ENCODE measurements at places on chromosomes 16 and 17.

GRCh38 chr17:28685366-28685765, 23.4 kb downstream of the SUPT6H start:
- DNase-seq = no peak

DNA sequence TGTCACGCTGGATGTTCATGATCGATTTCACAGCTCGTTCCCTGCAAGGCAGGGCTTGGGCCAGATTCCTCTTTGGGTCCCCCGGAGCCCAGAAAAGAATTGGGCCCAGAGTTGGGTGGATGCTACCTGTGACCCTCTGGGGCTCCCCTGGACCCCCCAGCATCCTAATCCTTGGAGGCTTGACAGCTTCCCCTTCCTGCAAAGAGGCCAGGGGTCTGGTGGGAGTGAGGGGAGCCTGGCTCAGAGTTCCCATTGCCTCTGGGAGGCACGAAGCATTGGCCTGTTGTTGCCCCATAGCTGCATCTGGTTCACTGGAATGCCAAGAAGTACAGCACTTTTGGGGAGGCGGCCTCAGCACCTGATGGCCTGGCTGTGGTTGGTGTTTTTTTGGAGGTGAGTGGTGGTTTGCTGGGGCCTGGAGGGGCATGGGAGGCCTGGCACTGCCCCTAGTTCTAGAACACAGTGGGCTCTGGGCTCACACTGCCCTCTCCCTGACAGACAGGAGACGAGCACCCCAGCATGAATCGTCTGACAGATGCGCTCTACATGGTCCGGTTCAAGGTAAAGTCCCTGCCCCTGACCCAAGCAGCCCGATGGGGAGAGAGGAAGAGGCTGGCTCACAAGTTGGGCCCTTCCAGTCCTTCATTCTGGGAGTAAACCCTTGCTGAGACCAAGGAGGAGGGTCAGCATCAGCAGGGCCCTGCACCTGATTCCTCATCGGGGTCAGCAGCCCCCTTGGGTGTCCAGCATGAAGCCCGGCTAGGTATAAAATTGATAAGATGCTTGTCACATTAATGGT, 7.2 kb downstream of the CA7 start:
- DNase-seq = no peak

DNA sequence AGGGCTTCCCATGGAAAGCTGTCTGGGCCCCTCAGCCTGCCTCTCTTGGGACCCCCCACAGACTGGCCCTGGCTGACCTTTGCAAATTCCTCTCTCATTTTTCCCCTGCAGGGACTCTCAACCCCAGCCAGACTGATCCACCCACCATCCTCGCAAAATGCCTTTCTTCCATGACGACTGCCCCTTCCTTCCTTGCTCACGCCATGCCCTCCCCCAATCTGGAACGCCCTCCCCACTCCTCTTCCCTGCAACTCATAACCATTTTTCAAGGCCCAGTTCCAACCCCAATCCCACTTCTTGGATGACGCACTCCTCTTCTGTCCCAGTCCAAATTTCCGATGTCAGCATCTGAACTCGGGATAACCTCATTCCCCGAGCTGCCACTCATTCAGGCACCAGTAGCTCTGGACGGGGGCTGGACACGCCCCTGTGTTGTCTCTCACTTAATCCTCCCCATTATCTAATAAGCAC, 1.3 kb upstream of the DNAI2 start:
- DNase-seq = no peak

DNA sequence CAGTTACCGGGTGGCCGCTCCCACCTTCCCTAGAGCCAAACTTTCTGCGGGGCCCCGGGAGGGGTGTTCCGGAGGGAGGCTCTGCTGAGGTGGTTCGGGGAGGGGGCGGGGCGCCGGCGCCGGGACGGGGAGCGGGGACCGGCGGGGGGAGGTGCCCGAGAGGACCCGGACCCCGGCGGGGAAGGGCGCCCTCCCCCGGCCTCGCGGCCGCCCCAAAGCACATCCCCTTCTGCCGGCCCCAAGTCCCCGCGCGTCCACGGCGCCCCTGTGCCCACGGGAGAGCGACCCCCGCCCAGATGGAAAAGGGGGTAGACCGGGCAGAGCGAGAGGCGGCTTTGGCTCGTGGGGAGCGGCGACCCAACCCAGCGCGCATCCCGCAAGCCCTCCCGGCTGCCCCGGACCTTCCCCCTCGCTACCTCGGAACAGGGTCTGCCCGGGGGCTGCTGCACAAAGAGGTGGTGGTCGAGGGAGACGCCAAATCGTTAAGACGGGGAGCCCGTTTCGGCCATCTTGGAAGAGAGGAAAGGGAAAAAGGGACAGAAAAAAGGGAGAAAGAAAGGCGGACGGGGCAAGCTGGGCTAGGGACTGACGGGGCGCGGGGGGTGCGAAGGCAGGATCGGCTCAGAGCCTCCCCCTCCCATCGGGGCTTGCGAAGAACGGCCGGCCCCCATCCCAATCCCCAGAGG, 530 bp downstream of the PCGF2 start:
- DNase-seq = no peak

DNA sequence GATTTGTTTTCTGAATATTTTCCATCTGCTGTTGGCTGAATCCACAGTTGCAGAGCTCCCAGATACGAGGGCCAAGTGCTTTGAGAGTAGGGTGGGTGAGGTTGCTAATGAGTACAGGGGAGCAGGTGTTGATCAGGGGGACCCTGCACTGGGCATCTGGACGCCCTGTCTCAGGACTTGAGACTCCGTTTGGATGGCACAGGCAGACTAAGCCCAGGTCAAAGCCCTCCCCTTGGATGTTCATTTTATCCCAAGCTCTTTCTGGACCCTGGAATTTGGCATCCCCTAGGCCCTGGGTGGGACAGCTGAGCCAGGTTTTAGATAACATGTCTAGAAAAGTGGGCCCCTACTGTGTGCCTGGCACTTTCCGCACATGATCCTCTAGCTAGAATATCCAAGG, 12.1 kb downstream of the USP6 start:
- DNase-seq = no peak

GRCh38 chr17:60361889-60362288, 30.0 kb downstream of the USP32 start:
- DNase-seq = no peak

- no peak for DNase-seq
These were observed 67.3 kb downstream of the CNGB1 start for GRCh38 chr16:57903656-57904055.

DNA sequence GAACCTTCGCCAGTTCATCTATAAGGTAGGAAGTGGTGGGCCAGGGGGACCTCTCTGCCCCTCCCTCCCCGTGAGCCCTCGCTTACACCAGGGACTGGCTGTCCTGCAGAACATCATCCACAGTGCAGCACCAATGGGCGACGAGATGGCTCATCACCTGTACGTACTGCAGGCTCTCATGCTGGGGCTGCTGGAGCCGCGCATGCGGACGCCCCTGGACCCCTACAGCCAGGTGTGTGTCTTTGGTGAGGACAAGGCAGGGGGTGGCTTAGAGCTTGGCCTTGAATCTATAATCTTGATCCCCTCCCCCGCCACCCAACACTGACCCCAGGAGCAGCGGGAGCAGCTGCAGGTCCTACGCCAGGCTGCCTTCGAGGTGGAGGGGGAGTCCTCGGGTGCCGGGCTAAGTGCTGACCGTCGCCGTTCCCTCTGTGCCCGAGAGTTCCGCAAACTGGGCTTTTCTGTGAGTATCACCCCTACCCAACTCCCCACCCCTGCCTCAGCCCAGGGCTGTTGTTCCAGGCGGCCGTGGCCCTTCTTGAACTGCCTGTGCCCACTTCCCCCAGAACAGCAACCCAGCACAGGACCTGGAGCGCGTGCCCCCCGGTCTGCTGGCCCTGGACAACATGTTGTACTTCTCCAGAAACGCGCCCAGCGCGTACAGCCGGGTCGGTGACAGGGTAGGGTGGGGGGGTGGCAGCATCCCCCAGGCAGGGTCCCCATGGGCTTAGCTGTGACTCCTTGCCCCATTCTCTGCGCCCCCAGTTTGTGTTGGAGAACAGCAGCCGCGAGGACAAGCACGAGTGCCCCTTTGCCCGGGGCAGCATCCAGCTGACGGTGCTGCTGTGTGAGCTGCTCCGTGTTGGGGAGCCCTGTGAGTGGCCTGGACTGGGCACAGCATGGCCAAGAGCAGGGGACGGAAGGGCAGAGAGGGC, 2.7 kb downstream of the ELMO3 start:
- DNase-seq = no peak

GRCh38 chr17:41396340-41396739, 1.1 kb downstream of the KRT31 start:
- DNase-seq = no peak

DNA sequence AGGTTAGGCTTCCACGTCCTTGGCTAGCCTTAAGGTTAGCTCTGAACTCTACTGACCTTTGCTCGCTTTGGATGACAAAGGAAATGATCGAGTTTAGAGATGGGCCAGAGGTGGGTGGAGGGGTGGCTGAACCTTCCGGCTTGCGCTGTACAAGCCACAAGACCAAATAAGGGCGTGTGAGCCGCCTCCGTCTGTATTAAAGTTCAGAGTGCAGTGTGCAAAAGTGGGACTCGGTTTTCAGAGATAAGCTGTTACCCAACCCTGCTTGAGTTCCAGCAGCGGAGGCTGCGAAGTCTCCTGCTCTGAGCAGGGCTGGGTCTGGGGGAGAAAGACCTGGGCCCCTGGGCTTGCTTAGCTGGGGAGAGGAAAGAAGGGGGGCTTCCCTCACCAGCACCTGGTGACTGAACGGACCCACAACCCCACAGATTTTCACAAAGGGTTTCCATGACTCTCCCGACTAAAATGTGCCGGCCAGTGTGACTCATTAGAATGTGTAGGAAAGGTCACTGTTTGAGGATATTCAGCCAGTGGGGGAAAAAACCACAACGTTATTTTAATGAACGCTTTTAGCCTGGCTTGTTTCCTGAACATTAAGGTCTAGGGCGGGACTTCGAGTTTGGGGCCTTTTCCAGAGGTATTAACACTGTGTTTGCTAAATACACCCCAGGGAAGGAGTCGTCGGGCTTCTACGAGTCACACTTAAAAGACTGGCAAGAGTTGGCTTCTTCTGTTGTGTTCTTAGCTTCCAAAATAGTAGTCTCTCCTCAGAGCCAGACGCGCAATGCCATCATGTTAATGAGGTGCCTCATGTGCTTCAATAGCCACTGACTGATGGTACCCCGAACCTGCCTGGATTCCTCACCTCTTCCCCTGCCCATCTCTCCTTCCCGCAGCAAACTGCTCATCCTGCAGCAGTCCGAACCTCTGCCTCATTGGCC, 67.0 kb downstream of the CENPV start:
- DNase-seq = peak; percentile 66

GRCh38 chr17:7631398-7632380, 1.8 kb downstream of the SHBG start:
- DNase-seq = no peak

DNA sequence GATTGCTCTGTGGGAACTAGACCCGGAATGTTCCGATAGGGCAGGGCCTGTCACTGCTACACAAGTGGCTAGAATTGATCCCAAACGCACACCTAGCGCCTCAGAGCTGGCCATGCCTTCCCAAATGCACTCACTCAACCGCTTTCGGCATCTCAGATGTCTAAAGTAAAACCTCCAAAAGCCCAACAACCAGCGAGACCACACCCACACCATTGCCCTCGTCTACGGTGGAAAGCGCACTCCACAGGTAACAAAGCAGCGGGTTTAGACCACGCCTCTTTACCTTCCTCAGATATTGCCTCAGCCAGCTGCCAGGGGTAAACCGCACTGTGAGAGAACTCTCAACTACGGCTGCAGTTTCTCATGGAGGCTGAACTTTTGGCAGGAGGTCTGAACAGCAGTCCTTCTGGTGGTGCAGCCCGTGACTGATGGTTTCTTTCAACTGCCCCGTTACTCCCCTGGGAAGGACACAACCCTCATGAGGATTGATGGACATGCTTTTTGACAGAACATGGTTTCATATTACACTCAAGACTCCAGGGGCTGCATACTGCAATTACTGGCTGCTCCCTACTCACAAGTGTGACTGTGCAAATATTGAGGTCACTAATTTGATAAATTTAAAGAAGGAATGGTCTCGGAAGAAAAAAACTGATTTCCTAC, 34.5 kb downstream of the USP7 start:
- DNase-seq = no peak

- DNase-seq = no peak
These were observed 4.1 kb downstream of the FAM171A2 start for GRCh38 chr17:44359458-44360143.

GRCh38 chr17:75627094-75627493, 6.1 kb upstream of the SMIM5 start:
- DNase-seq = no peak

DNA sequence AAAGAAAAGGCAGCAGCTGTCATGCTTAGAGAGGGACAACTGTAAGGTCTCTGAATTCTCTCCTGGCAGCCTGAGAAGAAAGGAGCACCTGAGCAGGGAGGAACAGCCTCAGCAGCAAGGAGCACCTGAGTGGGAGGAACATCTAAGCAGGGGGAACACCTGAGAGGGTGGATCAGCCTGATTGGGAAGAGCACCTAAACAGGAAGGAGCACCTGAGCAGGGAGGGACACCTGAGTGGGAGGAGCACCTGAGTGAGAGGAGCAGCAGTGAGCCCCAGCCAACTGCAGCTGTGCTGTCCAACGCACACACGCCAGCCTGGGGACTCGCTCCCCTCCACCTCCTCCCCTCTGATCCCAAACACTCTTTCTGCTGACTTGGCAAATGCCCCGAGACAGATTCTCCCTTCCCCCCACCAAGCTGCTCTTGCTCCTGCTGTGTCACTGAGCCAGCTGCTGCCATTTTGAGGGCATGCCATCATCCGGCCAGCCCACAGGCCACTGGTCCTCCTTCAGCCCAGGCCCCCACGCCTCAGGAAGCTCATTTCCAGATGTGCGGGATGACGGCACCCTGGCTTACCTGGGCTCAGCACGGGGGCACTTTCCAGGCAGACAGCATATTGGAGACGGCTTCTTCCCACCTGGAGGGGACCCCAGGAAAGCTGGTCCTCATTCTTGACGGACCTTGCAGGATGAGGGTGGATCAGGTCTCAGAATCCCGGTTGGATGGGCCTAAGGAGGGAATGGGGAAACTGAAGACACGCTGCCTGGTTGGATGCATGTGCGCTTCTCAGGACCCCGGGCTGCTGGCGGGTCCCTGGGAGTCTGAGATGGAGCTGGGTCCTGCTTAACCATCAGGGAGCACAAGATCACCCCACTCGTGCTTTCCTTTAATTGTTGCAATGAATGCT, 57.7 kb upstream of the RBFOX3 start:
- DNase-seq = no peak

GRCh38 chr16:5509336-5509735, 411.7 kb upstream of the EEF2KMT start:
- DNase-seq = no peak

GRCh38 chr16:10646581-10647263, 48.0 kb downstream of the TEKT5 start:
- DNase-seq = no peak

DNA sequence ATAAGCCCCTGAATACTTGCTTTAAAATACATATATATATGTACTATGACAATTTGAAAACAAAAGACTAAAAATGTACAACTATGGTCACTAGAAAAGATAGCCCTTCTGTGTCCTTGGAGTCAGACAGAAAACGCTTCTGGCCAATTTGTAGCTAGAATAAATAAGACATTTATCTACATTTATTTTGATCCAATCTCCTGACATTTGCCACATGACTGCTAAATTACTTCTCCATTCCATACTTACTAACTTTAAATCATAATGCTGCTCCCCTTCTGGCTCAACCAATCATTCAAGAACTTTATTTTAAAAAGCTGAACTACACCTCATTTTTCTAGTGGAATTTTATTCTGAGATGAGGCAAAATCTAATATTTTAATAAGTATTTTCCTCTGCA, 65.8 kb downstream of the CYTH1 start:
- DNase-seq = no peak
